Stimulated activated CD8-positive, alpha-beta memory T cell treated with anti-CD3 and anti-CD28 coated beads, Interleukin-4, amount 100 ng/mL, for 24 hours (primary cell): ENCODE measurements at places on chromosomes 7 and 10.

GRCh38 chr10:77283326-77283725 lies 354.3 kb downstream of the KCNMA1 start:
- no peak for DNase-seq

GRCh38 chr10:47061776-47062175 lies 150.5 kb downstream of the PTPN20 start:
- DNase-seq = no peak

DNA sequence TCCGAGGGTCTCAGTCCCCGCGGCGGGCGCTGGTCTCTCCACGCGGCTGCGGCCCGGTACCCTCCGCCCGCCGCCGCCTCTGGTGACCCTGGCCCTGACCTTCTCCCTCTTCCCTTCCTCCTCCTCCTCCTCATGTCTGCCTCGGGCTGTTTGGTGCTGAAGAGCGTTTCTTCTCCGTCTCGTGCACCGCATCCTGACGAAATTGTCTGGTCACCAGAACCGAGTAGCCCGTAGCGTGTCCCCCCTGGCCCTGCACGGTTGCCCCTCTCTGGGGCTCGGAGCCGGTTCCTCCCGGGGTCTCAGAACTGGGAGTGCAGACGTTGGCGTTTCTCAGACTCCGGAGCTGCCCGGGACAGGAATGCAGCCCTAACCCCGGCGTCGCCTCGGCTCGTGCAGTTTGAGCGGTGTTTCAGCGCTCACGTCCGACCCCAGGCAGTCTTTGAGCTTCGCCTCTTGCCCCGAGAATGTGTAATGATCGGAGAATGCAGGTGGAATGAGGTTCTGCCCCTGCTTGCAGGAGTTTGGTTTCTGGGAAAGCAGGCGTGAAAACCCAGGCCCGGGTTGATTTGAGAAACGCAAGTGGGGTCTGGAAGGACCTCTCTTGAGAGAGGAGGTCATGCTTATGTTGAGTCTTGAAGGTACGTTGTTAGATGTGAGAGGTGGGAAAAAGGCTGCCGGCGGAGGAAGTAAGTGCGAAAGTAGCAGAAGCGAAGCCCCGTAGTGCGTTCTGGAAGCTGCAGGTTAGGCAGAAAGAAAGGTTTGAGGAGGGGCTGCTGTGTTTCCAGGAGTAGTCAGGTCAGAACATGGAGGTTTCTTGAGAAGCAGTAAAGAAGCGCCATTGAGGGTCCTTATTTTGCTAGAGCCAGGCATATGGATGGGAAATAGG lies 743 bp downstream of the RBM17 start:
- DNase-seq = no peak

DNA sequence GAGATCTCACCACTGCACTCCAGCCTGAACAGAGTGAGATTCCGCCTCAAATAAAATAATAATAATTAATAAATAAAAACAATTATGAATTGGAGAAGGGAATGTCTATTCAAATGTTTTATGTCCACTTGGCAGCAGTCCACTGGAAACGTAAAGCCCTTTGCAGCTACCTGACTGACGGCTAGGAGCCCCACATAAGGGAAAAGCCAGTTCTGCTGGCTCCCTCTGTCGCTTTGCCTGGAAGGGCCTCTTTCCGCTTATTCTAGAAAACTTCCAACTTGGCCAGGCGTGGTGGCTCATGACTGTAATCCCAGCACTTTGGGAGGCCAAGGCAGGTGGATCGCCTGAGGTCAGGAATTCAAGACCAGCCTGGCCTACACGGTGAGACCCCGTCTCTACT lies 6.1 kb upstream of the TNS3 start:
- DNase-seq = no peak

- DNase-seq = no peak
Measured at GRCh38 chr7:142693911-142694310, 55.4 kb upstream of the PRSS1 start.
